ENCODE measurements at places on chromosomes 12 and 14.

- DNase-seq = no peak
- H3K36me3 ChIP-seq = no peaks in the 10 kb centered on the region
- H3K4me3 ChIP-seq = no peak overlapping the region
- H3K4me1 ChIP-seq = no peaks in the 10 kb centered on the region
- H3K27me3 ChIP-seq = no peaks in the 10 kb centered on the region
Observed at GRCh38 chr12:16675438-16675837, 69.5 kb upstream of the LMO3 start.

DNA sequence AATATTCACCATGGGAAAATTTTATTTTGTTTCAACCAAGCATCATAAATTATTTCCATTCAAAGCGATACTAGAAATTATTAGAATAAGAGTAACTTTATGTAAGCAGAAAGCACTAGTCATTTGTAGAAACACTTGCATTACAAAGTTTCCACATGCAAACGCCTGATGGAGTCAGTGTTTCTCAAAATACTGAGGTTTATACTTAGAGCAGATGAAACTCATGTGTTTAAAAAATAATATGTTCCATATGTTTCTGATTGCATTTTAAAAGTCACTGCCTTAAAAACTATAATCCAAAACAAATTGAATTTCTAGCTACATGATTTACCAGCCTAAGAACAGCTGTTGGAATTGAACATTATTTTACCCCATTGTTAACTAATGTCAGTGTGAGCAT is 1246.4 kb downstream of the SLC16A7 start:
- H3K4me3 ChIP-seq = no peak overlapping the region
- DNase-seq = no peak
- no peaks in the 10 kb centered on the region for H3K27me3 ChIP-seq
- no peaks in the 10 kb centered on the region for H3K4me1 ChIP-seq
- H3K27ac ChIP-seq = no peak overlapping the region

GRCh38 chr14:63203618-63204406 is 431 bp upstream of the RHOJ start:
- peaks cover 36% of the 10 kb centered on the region for H3K4me1 ChIP-seq
- H3K27me3 ChIP-seq = no peaks in the 10 kb centered on the region
- peak overlapping the region; percentile 100 for H3K27ac ChIP-seq
- peak; percentile 100 for DNase-seq

DNA sequence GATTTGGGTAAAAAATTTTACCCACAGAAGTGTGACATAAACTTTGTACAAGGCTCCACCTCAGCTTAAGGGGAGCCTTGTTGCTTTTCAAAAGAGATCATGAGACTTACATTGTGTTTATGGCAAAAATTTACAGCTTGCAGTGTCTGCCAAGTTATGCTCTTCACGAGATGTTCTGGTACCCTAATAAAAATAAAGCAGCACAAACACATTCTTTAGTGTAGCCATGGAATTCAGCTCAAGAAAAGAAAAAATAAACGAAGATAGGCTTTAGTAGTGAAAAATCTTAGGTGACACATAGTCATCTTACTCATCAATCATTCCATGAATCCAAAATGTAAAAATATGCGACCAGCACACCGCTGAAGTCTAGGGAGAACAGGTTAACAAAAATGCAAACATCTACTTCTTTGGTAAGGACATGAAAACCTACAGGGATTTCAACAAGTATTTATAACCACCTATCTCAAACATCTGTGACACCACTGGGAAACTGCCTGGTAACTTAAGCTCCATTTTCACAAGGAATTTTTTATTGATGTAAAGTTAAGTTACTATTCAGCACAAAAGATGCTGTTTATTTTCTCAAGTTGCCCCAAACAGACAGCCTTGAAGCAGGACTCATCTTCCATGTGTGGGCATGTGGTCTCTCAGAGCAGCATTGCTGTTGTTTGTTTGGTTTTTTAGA is 32.9 kb downstream of the DMAC2L start:
- H3K36me3 ChIP-seq = no peaks in the 10 kb centered on the region
- peak; percentile 22 for DNase-seq
- H3K27me3 ChIP-seq = no peaks in the 10 kb centered on the region
- no peak overlapping the region for H3K27ac ChIP-seq
- peaks cover 34% of the 10 kb centered on the region for H3K4me1 ChIP-seq

- no peaks in the 10 kb centered on the region for H3K36me3 ChIP-seq
- DNase-seq = peak; percentile 18
- H3K27ac ChIP-seq = no peak overlapping the region
- no peaks in the 10 kb centered on the region for H3K4me1 ChIP-seq
- H3K4me3 ChIP-seq = no peak overlapping the region
Observed at GRCh38 chr14:85195872-85196477, 334.0 kb upstream of the FLRT2 start.

GRCh38 chr12:95838125-95838524 is 20.6 kb upstream of the SNRPF start:
- no peaks in the 10 kb centered on the region for H3K36me3 ChIP-seq
- peak overlapping the region; percentile 3 for H3K27ac ChIP-seq
- H3K4me3 ChIP-seq = no peak overlapping the region
- H3K27me3 ChIP-seq = no peaks in the 10 kb centered on the region
- peaks cover 30% of the 10 kb centered on the region for H3K4me1 ChIP-seq
